ENCODE measurements at places on chromosomes 5 and 9. TPM values are rescaled to one million over a fixed set of nuclear protein-coding genes. Genes with fewer than 3 reads are reported as not detected.

Gene JAKMIP2
- 0.49 TPM for total RNA-seq

Gene CCNJL
- 0.54 TPM for total RNA-seq

DNA sequence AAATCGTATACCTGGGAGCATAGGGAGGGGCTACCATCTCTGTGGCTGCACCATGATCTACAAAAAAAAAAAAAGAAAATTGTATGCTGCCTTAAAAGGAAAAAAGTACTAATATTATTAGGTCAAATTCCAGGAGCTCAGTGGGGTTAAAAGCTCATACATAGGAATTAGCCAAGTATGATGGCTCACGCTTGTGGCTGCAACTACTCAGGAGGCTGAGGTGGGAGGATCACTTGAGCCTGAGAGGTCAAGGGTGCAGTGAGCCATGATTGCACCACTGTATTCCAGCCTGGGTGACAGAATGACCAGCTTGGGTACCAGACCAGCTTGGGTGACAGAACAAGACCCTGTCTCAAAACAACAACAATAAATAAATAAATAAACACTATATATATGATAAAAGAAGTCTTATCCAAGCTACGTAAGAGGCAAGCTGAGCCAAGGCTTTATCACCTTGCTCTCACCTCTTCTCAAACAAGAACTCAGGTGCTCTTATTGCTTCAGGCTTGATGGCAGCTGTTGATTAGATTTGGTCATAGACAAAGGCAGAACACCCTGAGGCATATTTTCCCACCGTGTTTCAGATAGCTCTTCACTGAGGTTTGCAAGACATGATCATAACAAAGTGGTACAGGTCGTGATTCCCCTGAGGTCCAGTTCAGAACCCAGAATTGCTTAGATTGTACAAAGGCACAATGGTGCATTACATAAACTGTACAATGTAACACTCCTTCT is 3.3 kb upstream of the FBXW11 start:
- no peak overlapping the region for H3K4me3 ChIP-seq
- DNase-seq: no peak
- no peaks in the 10 kb centered on the region for H3K27me3 ChIP-seq

- H3K4me3 ChIP-seq: no peak overlapping the region
- no peaks in the 10 kb centered on the region for H3K27me3 ChIP-seq
- H3K27ac ChIP-seq: no peak overlapping the region
- DNase-seq: no peak
Measured at GRCh38 chr9:32881948-32882347, 98.6 kb downstream of the TMEM215 start.

Gene CDK5RAP2
- total RNA-seq: 132 TPM

- H3K4me1 ChIP-seq: no peaks in the 10 kb centered on the region
- DNase-seq: no peak
- H3K4me3 ChIP-seq: no peak overlapping the region
- H3K27ac ChIP-seq: no peak overlapping the region
- H3K27me3 ChIP-seq: no peaks in the 10 kb centered on the region
- H3K36me3 ChIP-seq: no peaks in the 10 kb centered on the region
Measured at GRCh38 chr9:74958587-74958986, 5.9 kb upstream of the C9orf40 start.

DNA sequence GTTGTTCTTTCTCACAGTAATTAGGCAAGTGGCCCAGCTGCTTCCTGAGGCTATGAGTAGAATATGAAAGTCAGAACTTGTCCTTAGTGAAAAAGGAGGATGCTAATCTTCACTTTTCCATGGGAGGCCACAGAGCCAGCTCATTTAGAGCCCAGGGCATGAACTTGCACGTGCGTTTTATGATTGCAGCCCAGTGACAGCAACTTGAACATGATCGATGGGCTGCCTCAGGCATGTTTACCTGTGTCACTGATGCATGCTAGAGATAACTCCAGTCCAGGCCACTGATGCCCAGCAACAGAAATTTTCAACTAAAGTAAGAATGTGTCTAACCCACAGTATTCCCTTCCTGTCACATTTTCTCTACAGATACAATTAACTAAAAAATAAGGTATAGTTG is 179.3 kb downstream of the CTNND2 start:
- no peak for DNase-seq
- no peak overlapping the region for H3K27ac ChIP-seq
- H3K27me3 ChIP-seq: no peaks in the 10 kb centered on the region
- H3K4me3 ChIP-seq: no peak overlapping the region
- H3K36me3 ChIP-seq: no peaks in the 10 kb centered on the region

DNA sequence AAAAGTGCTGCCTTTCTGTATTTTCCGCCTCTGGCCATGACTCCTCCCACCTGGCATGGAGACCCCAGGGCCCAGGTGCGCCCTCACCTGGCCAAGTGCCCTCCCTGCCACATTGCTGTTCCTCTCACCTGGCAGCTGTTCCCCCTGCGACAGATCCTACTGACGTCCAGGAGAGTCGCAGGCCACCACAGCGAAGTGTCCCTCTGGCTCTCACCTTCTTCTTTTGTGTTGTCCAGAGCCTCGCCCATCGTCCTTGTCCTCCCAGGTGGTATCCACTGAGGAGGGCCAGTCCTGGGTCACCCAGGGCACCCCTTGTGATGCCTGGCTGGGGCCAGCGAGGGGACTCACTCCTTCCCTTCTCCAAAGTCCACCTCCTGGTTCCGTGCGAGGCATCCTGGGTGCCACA is 2.6 kb downstream of the NKD2 start:
- H3K27me3 ChIP-seq: peaks cover 6% of the 10 kb centered on the region
- no peak for DNase-seq
- no peak overlapping the region for H3K27ac ChIP-seq
- no peak overlapping the region for H3K4me3 ChIP-seq
- H3K4me1 ChIP-seq: peaks cover 6% of the 10 kb centered on the region
- H3K36me3 ChIP-seq: no peaks in the 10 kb centered on the region

Gene ANGPTL2
- 49.1 TPM for total RNA-seq

DNA sequence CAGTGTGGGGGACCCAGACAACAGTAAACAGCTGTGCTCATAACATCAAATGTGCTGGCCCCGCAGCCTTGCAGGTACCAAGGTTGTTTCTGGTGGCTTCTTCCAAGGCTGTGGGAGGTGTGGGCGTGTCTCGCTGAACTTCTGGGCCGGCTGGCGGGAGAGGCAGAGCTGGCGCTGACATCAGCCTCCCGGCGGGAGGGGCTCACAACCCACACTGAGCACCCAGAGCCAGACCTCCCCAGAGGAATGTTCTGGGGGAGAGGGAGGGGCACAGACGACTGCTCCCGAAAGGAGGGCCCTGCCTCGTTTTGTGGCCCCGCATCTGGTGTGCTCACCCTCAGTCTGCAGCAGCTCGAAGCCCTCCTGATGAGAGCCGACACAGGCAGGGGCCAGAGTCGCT is 6.9 kb upstream of the SLC12A7 start:
- H3K36me3 ChIP-seq: no peaks in the 10 kb centered on the region
- H3K27ac ChIP-seq: no peak overlapping the region
- no peak for DNase-seq
- H3K27me3 ChIP-seq: no peaks in the 10 kb centered on the region

Gene PCAT7
- total RNA-seq: not detected

Gene EGFLAM
- 10.7 TPM for total RNA-seq

DNA sequence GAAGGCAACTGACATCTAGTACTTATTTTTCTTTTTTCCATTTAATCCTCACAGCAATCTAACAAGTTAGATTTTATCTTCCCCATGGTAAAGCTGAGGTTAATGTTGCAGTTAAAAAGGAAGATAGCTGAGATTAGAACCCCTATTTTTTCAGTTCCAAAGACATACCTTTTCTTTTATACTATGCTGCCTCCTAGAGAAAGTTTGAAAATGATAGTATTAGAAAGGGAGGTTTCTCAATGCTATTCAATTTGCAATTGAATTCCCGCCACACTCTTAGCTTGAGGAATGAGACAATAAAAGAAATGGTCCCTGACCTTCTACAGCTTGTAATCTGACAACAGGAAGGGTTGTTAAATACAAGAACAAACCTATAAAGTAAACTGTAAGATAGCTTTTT is 195.9 kb upstream of the TRIM32 start:
- no peak overlapping the region for H3K4me3 ChIP-seq
- H3K36me3 ChIP-seq: no peaks in the 10 kb centered on the region
- DNase-seq: no peak
- no peaks in the 10 kb centered on the region for H3K27me3 ChIP-seq
- H3K27ac ChIP-seq: no peak overlapping the region

Gene RXRA
- total RNA-seq: 58.1 TPM

DNA sequence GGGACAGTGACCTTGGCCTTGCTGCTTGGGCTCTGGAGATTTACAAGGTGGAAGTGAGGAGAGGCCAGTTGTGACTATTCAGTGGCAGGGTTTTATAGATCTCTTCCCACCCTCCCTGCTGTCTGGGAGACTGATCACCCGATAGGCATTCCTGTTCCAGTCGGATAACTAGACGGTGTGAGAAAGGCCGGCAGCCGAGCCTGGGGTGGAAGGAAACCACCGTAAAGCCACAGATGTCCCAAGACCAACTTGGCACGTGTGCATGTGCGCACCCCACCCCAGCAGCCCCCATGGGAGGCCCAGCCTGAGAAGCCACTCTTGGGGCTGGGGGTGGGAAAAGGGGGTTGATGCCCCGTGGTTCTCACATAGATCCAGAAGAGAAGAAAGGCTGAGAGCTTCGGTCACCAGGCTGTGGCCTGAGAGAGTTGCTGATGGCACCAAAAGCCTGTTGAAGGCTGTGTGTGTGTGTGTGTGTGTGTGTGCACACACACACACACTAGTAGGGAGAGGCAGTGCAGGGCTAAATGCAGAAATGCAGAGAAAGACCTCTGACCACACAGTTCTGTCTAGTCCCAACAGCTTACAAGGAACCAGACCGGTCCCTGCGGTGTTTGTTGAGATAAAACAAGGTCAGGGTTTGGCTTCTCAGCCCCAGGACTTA is 225.8 kb downstream of the FANCC start:
- H3K27me3 ChIP-seq: no peaks in the 10 kb centered on the region
- peak overlapping the region; percentile 89 for H3K27ac ChIP-seq
- H3K36me3 ChIP-seq: peaks cover 7% of the 10 kb centered on the region
- peak overlapping the region; percentile 4 for H3K4me3 ChIP-seq
- peaks cover 57% of the 10 kb centered on the region for H3K4me1 ChIP-seq

GRCh38 chr5:133611357-133612248 is 738 bp downstream of the FSTL4 start:
- H3K4me3 ChIP-seq: peak overlapping the region; percentile 68
- H3K4me1 ChIP-seq: peaks cover 16% of the 10 kb centered on the region
- DNase-seq: no peak
- H3K27me3 ChIP-seq: no peaks in the 10 kb centered on the region
- H3K36me3 ChIP-seq: no peaks in the 10 kb centered on the region
- H3K27ac ChIP-seq: no peak overlapping the region

DNA sequence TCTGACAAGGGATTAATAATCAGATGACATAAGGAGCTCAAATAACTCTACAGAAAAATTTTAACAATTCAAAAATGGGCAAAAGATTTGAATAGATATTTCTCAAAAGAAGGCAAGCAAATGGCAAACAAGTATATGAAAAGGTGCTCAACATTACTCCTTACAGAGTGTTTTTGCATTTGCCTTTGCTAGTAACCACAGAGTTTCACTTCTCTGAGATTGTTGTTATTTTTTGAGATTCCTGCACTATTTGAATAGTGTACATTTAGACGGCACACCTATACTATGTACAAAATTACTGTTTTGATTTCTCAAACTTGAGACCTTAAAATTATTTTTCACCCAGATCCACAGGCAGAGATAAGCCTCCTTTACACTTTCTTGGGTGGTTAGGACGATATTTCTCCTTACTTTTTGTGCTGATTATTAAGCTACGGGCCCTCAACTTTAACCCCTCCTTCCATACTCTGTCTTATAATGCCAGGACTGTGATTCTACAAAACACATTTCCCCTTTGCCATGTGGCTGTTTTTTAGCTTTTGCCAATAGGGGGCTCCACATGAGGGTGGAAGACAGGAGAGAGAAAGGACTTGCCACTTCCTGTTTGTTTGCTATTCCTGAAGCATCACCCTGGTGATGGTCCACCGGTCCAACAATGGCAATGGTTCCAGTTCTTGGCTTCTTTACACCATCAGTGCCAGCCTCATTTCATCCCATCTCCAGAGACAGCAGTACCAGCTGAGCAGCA is 65.0 kb upstream of the DAP start:
- DNase-seq: no peak
- no peaks in the 10 kb centered on the region for H3K36me3 ChIP-seq

DNA sequence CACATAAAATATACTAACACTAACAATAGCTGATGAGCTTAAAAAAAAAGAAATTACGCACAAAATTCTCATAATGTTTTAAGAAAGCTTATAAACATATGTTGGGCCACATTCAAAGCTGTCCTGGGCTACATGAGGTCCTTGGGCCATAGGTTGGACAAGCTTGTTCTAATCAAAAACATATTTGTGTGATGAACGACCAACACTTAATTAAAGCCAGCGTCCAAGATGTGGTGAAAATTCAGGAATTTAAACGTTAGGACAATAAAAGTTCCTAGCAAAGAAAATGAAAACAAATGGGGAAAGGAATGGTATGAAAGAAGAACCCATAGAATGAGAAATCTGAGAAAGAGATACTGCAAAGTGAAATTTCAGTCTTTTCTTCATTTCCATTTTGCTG is 429.6 kb upstream of the DMAC1 start:
- no peak for DNase-seq
- no peaks in the 10 kb centered on the region for H3K4me1 ChIP-seq
- no peaks in the 10 kb centered on the region for H3K36me3 ChIP-seq
- H3K27me3 ChIP-seq: no peaks in the 10 kb centered on the region
- no peak overlapping the region for H3K4me3 ChIP-seq

Gene KIF4B
- not detected for total RNA-seq

Gene TAF9
- 7.9 TPM for total RNA-seq

Gene STING1
- total RNA-seq: 202 TPM

Gene GFI1B
- total RNA-seq: not detected

Gene DMGDH
- 0.95 TPM for total RNA-seq

DNA sequence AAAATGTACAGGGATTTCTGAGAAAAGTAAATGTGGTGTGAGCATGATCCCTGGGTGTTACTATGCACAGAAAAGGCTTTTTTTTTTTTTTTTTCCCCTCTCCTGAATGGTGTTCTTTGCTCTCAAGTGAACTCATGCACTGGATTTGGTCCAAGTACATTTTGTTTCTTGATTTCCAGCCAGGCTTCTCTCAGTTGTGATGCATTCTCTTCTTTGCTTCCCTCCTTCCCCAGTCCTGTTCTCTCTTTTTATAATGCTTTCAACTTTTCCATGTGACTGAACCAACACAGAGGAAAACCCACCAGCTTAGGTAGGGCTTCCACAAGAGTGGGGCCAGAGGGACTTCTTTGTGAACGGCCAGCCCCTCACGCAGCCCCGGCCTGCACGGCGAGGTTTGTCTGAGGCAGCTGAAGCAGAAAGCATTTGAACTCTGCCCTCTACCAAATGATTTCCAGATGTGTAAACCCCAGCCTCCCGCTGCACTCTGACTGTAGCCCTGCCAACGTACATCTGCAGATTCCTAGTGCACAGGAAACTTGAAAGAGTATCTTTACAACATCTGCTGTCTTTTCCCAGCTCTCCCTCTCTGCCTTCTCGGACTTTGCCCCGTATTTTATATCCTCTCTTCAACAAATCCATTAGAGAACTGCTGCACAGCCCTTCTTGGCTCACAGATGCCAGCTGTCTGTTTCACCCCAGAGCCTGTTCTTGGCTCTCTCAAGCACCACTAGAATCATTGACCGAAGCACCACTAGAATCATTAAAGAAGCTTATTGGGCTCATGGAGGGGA is 71.8 kb upstream of the CD180 start:
- peaks cover 24% of the 10 kb centered on the region for H3K4me1 ChIP-seq
- H3K4me3 ChIP-seq: peak overlapping the region; percentile 64
- H3K36me3 ChIP-seq: no peaks in the 10 kb centered on the region
- H3K27me3 ChIP-seq: no peaks in the 10 kb centered on the region

Gene GALT
- total RNA-seq: 67.7 TPM

- H3K4me1 ChIP-seq: peaks cover 8% of the 10 kb centered on the region
- H3K27me3 ChIP-seq: no peaks in the 10 kb centered on the region
- no peak overlapping the region for H3K4me3 ChIP-seq
- H3K27ac ChIP-seq: peak overlapping the region; percentile 15
Measured at GRCh38 chr5:36393656-36394428, 92.1 kb upstream of the RANBP3L start.

Gene SLC6A7
- total RNA-seq: not detected

Gene FBXL17
- total RNA-seq: 58.2 TPM
